Upper lobe of left lung (tissue), 6 donors: ENCODE measurements at places on chromosomes 4 and X. TPM values are rescaled to one million over a fixed set of nuclear protein-coding genes. Genes with fewer than 3 reads are reported as not detected.

Gene USP51
- 2.1 TPM for total RNA-seq

Gene MND1
- not detected for total RNA-seq

GRCh38 chr4:158236304-158237030, 26.2 kb downstream of the TMEM144 start:
- no peak for DNase-seq

DNA sequence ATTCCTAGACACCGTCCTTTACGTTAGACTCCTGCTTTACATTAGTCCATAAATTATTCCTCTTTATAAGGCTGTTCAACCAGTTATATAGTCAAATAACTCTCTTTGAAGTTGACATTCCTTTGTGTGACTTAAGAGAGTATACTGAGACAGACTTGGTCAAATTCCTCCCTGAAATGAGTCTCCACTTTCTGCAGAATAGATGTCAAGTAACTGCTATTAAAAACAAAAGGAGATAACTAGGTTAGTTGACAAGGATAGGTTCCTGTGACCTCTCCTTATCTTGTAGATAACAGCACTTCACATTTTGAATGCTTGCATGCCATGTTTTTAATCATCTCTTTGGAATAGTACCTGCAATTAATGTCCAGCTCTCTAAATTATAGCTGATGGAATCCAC, 5.7 kb downstream of the GUCY1A1 start:
- no peak for DNase-seq

- DNase-seq: no peak
Observed at GRCh38 chrX:87338510-87338909, 179.1 kb upstream of the KLHL4 start.

- peak; percentile 48 for DNase-seq
Observed at GRCh38 chr4:6633091-6633906, 7.2 kb upstream of the MRFAP1 start.

GRCh38 chrX:120801426-120801825, 74.2 kb downstream of the CT47B1 start:
- no peak for DNase-seq
